ENCODE measurements at places on chromosomes 1 and 21. TPM values are rescaled to one million over a fixed set of nuclear protein-coding genes. Genes with fewer than 3 reads are reported as not detected.

SERTAD4 gene
- total RNA-seq, result 2.0 TPM

- no peak for DNase-seq
- no peaks in the 10 kb centered on the region for H3K36me3 ChIP-seq
- H3K27me3 ChIP-seq, result no peaks in the 10 kb centered on the region
- no peak overlapping the region for H3K4me3 ChIP-seq
These were observed 51.2 kb downstream of the FBXO2 start for GRCh38 chr1:11602981-11603380.

GRCh38 chr1:101178341-101178687 is 58.5 kb upstream of the S1PR1 start:
- H3K27ac ChIP-seq, result no peak overlapping the region
- H3K27me3 ChIP-seq, result no peaks in the 10 kb centered on the region
- H3K4me1 ChIP-seq, result no peaks in the 10 kb centered on the region
- DNase-seq, result no peak
- H3K4me3 ChIP-seq, result no peak overlapping the region

TFF3 gene
- total RNA-seq, result 49.8 TPM

- no peak for DNase-seq
- no peaks in the 10 kb centered on the region for H3K27me3 ChIP-seq
- H3K36me3 ChIP-seq, result no peaks in the 10 kb centered on the region
- no peak overlapping the region for H3K4me3 ChIP-seq
- peaks cover 31% of the 10 kb centered on the region for H3K4me1 ChIP-seq
These were observed 20.5 kb downstream of the SOX13 start for GRCh38 chr1:204093421-204093717.

Measured in prostate gland (tissue), 2 donors.